Subcutaneous adipose tissue (tissue), 4 donors: ENCODE measurements at places on chromosomes 11 and 22. TPM values are rescaled to one million over a fixed set of nuclear protein-coding genes. Genes with fewer than 3 reads are reported as not detected.

Gene KDM4E
- total RNA-seq, result not detected

Gene PARVA
- total RNA-seq, result 132 TPM

Gene CD82
- 9.0 TPM for total RNA-seq

Gene MUC6
- total RNA-seq, result not detected

Gene RIMBP3B
- total RNA-seq, result under 0.01 TPM

Gene IL17REL
- total RNA-seq, result not detected

Gene GNAZ
- total RNA-seq, result 8.8 TPM

Gene SHANK3
- total RNA-seq, result 5.1 TPM

Gene TRIM49
- total RNA-seq, result not detected

Gene DCHS1
- total RNA-seq, result 7.0 TPM

Gene KRTAP5-1
- total RNA-seq, result not detected

Gene MAPK11
- total RNA-seq, result 6.2 TPM

Gene XRRA1
- total RNA-seq, result 20.0 TPM

Gene MS4A6E
- total RNA-seq, result 144 TPM

Gene DAGLA
- total RNA-seq, result 1.5 TPM

Gene LYVE1
- total RNA-seq, result 110 TPM

Gene ETS1
- total RNA-seq, result 63.2 TPM

Gene GRAP2
- total RNA-seq, result 1.4 TPM

Gene PAMR1
- total RNA-seq, result 9.2 TPM

Gene GGT5
- 68.5 TPM for total RNA-seq

Gene CLDN5
- 147 TPM for total RNA-seq

Gene CASP12
- total RNA-seq, result 5.1 TPM

Gene CTSF
- total RNA-seq, result 102 TPM

Gene SLC17A6
- not detected for total RNA-seq

Gene PRR5
- total RNA-seq, result 25.0 TPM

Gene OR8U1
- total RNA-seq, result not detected

Gene KCNK7
- 0.57 TPM for total RNA-seq

Gene FOLR2
- total RNA-seq, result 140 TPM

Gene ACTN3
- not detected for total RNA-seq

Gene OR52A1
- total RNA-seq, result not detected

Gene RCN1
- total RNA-seq, result 63.0 TPM

Gene MYOD1
- not detected for total RNA-seq

Gene FOLR3
- 0.68 TPM for total RNA-seq

Gene PNPLA3
- total RNA-seq, result 2.6 TPM

Gene SMIM35
- total RNA-seq, result not detected

Gene HEPN1
- total RNA-seq, result not detected

Gene TCN2
- total RNA-seq, result 57.4 TPM

Gene CBX6
- 16.3 TPM for total RNA-seq

Gene MOV10L1
- 1.3 TPM for total RNA-seq

Gene PKNOX2
- total RNA-seq, result 1.8 TPM

Gene BACE1
- total RNA-seq, result 33.0 TPM

Gene ABCG4
- total RNA-seq, result not detected

Gene KCNJ11
- 1.3 TPM for total RNA-seq

Gene BBOX1
- total RNA-seq, result not detected

Gene BRSK2
- not detected for total RNA-seq

Gene TNKS1BP1
- 62.0 TPM for total RNA-seq

Gene TBX10
- not detected for total RNA-seq

Gene EPS8L2
- total RNA-seq, result 7.3 TPM

Gene POTEH
- not detected for total RNA-seq

Gene ATP6V1E1
- total RNA-seq, result 159 TPM

Gene NXPE4
- 0.22 TPM for total RNA-seq

Gene USH1C
- not detected for total RNA-seq
